ENCODE measurements at places on chromosomes 6 and 20.

DNA sequence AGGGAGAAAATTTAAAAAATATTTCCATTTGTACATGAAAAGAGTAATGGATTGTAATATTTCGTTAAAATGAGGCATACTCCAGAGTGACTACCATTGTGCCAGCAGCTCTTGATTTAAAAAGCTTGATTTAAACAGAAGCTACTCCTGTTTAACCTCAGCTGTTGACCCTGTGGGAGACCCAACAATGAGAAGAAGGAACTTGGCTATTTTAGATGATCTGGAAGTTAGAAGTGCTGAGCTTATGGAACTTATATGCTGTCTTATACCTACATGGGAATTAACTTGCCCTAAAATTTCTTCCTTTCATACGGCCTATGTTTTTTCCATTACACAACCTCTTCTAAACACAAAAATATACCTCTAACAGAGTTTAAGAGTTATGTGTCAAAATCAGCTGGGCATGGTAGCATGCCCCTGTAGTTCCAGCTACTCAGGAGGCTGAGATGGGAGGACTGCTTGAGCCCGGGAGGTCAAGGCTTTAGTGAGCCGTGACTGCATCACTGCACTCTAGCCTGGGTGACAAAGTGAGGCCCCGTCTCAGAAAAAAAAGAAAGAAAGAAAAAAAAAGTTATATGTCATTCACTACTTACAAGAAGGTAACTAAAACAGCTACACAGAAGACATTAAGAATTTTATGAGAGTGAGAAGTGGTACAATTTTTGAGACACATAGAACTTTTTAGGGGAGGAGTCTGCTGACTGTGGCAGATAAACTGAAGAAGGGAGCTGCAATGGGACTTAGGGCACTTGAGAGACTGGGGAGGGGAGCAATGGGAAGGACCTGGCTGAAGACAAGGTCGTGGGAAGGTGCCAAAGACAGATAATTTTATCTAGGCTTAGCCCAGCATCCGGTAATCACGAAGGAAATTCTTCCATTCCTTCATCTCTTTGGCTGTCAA is 139.9 kb downstream of the MYB start:
- no peak for DNase-seq

DNA sequence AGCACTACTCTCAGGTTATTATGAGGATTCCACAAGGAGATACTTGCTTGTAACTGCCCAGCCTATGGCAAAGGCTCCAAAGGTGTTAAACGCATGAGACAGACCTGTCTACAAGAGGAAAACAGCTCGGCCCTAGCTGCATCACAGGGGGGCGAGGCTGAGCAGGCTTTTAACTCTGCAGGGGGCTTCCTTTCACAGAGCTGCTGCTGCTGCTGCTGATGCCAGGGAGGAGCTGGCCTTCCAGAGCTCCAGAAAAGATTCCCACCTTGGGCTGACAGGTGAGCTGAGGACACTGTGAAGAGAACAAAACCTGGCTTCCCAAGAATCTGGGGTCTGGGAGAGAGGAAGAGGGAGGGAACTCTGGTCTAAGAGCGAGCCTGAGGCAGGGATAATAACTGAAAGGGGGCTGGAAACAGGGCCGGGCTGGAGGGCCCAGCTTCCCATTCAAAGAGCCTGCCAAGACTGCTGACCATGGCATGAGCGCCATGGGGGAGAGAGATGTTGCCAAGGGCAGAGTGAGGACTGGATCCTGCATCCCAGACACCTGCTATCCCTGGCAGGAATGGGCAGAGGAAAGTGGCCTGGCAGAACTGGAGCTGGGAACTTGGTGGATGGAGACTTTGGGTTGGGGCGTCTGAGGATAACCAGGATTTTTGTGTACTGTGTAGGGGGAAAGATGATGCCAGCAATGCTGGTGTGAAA is 211.1 kb upstream of the LRFN2 start:
- DNase-seq: no peak

DNA sequence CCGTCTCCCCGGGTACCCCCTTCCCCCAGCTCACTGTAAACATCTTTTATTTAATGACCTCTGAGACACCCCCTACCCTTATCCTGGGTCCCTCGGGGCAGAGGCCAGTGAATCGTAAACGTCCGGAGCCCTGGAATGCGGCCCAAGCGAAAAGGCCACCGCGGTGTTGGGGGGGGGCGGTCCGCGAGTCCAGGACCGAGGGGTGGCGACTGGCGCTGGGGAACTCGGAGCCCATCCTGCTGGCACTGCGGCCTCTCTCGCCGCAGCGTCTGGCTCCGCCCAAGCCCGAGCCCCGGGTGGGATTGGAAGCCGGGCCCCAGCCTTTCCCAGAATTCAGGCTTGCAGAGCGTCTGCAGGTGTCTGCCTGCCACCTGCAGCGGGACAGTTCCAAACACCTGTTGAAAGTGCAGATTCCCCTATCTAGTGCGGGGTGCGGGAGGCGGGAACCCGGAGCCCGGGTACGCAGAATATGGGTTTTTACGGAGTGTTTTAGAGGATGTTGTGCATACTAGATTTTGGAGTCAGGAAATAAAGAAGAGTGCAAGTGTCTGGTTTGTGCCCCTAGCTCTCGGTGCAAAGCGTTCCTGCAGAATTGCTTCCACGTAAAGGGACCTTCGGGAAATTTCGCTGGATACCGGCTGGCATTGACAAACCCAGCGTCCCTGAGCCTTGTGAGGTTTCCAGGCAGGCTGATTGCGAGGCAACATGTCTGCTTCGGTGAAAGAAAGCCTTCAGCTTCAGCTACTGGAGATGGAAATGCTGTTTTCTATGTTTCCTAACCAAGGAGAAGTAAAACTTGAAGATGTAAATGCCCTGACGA is 800 bp downstream of the RWDD2A start:
- peak; percentile 39 for DNase-seq

DNA sequence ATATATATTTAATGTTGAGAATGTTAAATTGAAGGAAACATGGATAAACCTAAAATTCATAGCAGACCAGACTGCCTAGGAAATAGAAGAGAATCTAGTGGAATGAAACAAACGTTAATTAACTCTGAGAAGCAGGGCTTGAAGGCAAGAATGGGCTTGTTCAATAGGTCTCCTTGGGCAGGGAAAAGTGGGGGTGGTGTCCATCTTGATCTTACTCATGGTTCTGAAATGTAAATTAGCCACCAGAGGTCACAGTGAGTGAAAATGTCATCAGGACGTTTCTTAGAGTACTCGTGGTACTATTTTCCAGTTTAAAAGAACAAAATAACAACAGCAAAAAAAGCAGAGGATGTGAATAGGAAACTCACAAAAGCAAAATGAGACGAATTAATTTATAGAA is 66.8 kb upstream of the BTBD3 start:
- DNase-seq: no peak

DNA sequence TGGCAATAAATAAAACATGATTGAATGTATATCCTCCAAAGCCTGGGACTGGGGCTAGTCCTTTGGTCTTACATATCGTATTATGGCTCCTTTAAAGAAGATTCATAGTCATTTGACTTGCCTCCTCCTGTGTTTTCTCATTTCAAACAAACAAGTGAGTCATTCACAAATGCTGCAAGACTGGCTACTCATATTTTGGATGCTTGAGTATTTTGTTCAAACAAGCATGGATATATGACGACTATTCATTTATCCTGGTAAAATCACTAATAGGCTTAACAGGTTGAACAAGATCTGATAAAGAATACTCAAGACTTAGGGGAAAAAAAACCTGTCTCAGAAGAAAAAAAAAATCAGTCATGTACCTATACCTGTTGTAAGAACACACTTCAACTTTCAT is 111.1 kb upstream of the CCDC28A start:
- DNase-seq: no peak

GRCh38 chr6:17677602-17678001 is 29.1 kb downstream of the NUP153 start:
- no peak for DNase-seq

GRCh38 chr20:60691966-60692615 is 560.0 kb upstream of the CDH4 start:
- no peak for DNase-seq

DNA sequence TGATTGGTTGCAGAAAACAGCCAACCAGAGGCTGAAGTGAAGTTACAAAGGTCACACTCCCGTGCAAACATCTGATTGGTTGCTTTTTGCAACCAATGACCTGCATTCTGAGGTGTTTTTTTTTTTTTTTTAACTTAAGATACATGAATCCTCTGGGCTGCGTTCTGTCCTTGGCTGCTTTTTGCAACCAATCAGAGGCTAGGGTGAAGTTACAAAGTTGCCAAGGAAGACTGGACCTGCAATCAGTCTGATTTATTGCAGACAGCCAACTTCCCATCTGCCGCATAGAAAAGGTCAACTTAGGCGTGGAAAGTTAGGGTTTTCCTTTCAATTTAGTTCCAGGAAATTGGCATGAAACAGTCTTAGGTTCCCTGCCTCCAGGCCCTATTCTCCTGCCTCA is 292.9 kb downstream of the PLCB1 start:
- DNase-seq: no peak

DNA sequence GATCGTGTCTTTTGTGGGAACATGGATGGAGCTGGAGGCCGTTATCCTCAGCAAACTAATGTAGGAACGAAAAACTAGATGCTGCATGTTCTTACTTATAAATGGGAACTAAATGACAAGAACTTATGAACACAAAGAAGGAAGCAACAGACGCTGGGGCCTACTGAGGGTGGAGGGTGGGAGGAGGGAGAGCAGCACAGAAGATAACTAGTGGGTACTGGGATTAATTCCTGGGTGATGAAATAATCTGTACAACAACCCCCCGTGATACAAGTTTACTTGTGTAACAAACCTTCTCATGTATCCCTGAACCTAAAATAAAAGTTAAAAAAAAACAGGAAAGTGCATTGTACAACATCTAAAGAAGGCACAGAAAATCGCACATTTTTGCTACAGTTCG is 59.0 kb upstream of the TMEM170B start:
- no peak for DNase-seq

DNA sequence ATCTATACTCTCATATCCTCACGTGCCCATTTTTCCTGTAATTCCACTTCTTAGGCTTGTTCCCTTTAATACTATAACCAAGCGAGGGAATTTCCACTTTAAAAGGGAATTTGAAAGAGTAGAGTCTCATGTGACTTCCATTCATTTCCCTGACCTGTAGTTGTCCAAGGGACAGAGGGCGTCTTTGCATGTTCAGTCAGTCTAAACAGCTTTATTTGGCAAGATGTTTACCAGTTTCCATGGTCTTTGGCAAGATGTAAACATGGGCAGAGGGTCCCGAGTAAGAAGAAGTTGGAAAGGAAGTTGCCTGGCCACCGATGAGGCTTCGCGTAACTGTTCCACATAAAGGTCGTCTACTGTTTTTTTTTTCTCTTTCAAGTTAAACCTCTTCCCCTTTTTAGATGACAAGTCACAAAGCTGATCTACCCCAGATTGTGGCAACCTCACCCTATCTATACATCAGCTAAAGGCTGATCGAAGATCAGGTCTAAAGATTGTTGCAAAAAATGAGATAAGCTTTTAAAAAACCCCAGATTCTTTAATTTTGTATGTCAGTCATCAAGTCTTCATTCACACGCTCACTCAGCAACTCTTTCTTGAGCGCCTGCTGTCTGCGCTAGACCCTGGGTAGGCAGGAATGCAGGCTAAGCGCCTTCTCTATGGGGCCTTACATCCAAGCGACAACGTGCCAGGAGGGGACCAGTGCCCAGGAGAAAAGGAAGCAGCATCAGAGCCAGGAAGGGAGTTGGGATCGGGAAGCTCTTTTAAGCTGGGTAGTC is 31.7 kb upstream of the CCR6 start:
- no peak for DNase-seq

Data from posterior cingulate gyrus (tissue), 11 donors.